ENCODE measurements at places on chromosomes 16 and 17. TPM values are rescaled to one million over a fixed set of nuclear protein-coding genes. Genes with fewer than 3 reads are reported as not detected.
A peak's percentile ranks its signal among the peaks of the same experiment; 100 is the strongest.

The MLYCD gene
- 0.92 TPM for polyA plus RNA-seq

The UMOD gene
- polyA plus RNA-seq: not detected

The OTOP2 gene
- not detected for polyA plus RNA-seq

The ANKS3 gene
- polyA plus RNA-seq: 9.0 TPM

DNA sequence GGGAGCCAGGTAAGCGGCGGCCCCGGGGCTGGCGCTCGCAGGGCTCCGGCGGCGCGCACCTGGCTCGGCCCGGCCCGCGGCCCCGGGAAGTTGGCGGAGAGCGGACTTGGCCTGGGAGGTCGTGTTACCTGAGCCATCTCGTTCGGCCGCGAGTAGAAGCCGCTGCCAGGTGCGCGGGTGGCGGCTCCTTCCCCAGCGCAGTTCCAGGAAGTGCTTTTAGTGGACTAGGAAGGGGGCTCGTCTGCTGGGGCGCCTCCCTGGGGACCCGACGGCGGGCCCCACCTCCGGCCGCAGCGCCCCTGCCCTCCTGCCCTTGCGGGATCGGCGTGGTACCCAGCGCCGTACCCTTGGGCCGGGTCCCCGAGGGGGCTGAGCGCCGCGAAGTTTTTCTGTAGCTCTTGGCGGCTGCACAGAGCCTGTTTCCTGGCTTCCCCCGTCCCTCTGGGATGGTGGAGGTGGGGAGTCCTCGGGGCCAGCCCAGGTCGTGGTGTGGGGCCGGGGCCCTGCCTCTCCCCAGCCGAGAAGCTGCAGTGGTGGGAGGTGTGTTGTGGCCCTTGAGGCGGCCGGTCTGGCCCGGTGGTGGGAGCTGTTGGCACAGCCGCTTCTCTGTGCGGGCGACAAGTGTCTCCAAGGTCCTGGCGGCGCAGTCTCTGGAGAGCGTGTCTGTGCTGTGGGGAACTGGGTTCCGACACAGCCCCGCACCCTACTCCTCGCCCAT is 96.9 kb downstream of the RAB11FIP4 start:
- peak overlapping the region; percentile 97 for H3K27ac ChIP-seq
- no peaks in the 10 kb centered on the region for H3K36me3 ChIP-seq
- H3K4me3 ChIP-seq: peak overlapping the region; percentile 85
- H3K27me3 ChIP-seq: no peaks in the 10 kb centered on the region
- H3K4me1 ChIP-seq: peaks cover 57% of the 10 kb centered on the region

DNA sequence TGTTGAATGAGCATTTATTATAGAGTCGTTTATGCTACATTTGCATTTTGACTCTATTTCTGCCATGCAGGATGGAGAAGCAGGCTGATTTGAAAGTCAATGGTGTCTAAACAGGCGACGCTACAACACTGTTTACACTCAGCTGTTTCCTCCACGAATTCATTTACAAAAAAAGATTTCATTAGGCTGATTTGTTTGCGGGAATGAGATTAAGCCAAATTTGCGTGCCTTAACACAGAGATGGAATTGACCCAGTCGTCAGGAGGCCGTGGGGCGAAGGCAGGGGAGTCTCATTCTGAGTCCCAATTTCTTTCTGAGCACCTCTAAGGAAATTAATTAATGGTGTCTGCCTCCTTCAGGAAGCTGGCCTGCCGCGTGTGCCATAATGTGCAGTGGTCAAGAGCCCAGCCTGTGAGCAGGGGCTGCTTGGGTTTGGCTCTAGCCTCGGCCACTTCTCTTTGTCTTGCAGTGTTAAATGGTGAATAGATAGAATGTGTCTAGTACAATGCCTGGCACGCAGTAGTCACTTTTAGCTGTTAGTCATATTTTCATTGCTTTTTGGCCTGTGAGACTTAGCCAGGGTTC is 88.6 kb upstream of the NKD1 start:
- H3K36me3 ChIP-seq: no peaks in the 10 kb centered on the region
- peaks cover 20% of the 10 kb centered on the region for H3K27me3 ChIP-seq
- H3K4me3 ChIP-seq: no peak overlapping the region
- H3K27ac ChIP-seq: no peak overlapping the region

GRCh38 chr16:86205521-86206245 is 304.6 kb upstream of the FOXF1 start:
- no peak overlapping the region for H3K27ac ChIP-seq
- H3K4me1 ChIP-seq: no peaks in the 10 kb centered on the region
- H3K4me3 ChIP-seq: no peak overlapping the region
- H3K27me3 ChIP-seq: peaks cover 14% of the 10 kb centered on the region

DNA sequence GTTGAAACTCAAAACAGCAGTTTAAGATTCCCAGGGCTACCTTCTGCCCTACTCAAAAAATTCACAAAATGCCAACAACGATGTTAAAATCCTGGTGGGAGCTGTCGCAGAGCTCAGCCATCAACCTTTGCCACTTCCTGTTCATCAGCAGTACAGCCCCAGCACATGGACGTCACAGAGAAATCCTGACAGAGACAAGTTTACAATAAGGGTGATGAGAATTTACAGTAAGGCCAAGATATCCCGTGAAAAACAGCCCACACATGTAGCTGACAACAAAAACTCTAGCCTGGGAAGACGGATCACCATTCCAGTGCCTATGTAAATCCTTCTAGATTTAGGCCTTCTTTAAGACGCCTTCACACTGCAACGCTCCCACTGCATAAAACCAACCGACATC is 18.8 kb downstream of the USP22 start:
- peaks cover 14% of the 10 kb centered on the region for H3K36me3 ChIP-seq

- H3K4me3 ChIP-seq: no peak overlapping the region
- H3K36me3 ChIP-seq: peaks cover 85% of the 10 kb centered on the region
- H3K4me1 ChIP-seq: no peaks in the 10 kb centered on the region
- DNase-seq: no peak
These were observed 88.5 kb downstream of the CLEC16A start for GRCh38 chr16:11032922-11033291.

DNA sequence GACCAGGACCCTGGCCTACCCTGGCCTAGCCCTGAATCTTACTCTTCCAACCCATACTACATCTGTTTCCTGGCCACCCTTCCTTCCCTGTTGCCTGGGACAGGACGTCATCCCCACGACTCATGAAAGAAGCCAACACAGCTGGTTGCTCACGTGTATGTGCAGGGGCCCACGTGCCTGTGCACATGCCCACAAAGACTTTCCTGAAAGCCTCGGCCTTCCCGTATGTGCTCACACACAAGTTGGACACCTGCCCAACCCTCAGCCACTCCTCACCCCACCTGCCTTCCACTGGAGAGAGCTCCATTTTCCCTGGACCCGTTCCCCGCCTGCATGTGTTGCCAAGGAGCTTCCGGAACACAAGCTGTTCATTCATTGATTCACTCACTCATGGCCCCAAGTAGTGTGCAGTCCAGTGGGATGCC is 7.0 kb downstream of the PLXDC1 start:
- no peak overlapping the region for H3K4me3 ChIP-seq
- H3K27ac ChIP-seq: peak overlapping the region; percentile 47
- no peak for DNase-seq
- no peaks in the 10 kb centered on the region for H3K27me3 ChIP-seq
